ENCODE measurements at places on chromosomes 3 and 15.

- ATAC-seq = no peak
Measured at GRCh38 chr3:145522893-145523651, 637.9 kb downstream of the PLOD2 start.

DNA sequence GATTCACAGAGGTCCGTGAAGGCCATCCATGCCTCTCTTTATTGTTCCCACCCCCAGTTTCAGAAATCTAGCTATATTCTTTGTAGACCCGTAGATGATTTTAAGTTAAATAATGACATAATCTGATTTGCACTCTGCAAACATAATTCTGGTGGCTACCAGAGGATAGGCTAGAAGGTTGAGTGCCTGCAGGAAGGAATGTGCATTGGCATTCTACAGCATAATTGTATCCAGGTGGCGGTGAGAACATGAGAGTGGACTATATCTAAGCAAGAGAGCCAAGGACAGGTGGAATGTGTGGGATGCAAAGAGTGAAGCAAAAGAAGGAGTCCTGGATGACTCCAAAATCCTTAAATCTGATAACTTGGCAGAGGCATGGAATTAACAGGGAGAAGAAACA, 298.5 kb upstream of the MME start:
- ATAC-seq = no peak

DNA sequence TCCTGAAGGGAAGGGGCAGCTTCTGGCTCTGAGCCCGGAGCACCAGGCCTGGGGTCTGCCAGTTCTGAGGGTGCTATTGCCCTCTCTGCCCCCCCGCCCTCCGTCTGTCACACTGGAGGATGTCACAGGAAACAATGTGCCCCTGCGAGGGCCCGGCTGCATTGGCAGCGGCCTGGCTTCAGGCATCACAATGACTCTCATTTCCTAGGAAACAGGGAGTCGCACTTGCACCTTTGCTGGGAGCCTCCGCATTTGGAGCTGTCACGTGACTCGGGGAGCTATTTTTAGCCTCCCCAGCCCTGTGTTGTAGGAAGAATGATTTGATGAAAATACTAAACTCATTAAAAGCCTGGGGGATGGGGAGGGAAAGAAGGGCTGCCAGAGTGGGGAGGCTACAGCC, 518.9 kb downstream of the SHQ1 start:
- ATAC-seq = no peak

DNA sequence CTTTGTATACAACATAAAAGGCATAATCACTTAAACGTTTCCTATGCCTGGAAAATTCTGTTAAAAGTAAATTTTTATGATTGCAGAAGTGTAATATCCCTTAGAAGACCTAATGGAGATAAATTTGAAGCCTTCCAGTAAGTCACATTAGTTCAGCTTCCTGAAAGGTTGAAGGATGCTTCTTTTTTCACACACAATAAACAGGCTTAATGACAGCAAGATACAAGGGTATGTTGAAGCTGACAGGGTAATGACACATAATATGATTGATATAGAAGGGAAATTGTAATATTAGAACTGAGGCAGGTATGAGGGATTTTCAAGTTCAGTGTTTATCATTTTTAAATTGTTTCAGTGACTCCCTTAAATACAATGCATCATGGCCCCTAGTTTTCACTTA, 161.8 kb upstream of the NAALADL2 start:
- no peak for ATAC-seq

DNA sequence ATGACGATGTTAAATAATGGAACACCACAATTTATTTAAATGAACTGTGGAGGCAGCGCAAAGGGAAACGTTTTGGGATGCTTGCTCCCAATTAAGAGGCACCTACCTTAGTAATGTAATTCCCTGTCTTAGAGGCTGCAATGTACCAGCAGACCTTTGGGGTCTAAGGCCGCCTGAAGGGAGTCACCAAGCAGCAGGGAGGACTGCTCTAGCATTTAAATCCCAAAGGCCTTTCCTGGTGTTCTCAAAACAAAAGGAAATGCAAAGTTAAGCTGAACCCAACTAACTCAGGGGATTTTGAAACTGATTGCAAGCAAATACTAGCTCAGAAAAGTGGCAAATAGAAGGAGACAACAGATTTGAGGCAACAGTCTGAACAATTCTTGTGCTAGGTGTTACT, 510.8 kb downstream of the GABRG3 start:
- ATAC-seq = no peak

DNA sequence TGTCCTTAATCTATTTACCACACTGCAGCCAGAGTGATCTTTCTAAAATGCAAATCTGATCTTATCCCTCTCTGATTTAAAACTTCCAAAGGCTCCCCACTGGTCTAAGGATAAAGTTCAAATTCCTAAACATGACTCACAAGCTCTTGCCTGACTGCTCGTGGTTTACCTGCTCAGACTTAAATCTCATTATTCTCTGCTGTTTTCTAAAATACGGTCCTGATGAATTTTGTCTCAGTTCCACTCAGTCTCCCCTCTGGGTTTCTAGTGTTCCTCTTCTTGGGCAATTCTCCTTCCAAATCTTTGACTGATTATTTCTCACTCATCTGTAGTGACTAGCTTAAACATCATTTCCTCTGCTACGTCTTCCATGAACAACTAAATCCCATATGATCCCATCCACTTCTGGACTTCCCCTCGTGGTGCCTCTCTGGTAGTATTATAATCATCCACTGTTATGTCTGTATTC, 108.3 kb downstream of the P3H2 start:
- ATAC-seq = no peak

DNA sequence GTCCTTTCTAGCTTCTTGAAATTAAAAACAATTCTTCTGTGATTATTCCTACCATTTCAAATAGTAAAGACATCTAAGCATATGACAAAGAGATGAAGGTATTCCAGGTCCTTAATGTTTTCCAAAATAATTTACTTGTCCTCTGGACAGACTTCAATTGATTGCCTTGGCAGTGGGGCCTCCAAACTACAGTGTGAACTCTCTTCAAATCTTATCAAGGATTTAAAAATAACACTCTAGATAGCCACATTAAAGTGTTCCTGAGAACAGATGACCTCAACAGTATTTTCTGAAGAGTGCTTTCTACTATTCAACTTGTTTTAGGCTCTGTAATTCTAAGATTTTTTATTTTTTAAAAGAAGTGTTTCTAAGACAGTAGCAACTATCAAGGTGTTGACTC, 7.9 kb upstream of the MLF1 start:
- no peak for ATAC-seq

GRCh38 chr3:51024765-51025632, 350.3 kb downstream of the DOCK3 start:
- ATAC-seq = peak; percentile 95

DNA sequence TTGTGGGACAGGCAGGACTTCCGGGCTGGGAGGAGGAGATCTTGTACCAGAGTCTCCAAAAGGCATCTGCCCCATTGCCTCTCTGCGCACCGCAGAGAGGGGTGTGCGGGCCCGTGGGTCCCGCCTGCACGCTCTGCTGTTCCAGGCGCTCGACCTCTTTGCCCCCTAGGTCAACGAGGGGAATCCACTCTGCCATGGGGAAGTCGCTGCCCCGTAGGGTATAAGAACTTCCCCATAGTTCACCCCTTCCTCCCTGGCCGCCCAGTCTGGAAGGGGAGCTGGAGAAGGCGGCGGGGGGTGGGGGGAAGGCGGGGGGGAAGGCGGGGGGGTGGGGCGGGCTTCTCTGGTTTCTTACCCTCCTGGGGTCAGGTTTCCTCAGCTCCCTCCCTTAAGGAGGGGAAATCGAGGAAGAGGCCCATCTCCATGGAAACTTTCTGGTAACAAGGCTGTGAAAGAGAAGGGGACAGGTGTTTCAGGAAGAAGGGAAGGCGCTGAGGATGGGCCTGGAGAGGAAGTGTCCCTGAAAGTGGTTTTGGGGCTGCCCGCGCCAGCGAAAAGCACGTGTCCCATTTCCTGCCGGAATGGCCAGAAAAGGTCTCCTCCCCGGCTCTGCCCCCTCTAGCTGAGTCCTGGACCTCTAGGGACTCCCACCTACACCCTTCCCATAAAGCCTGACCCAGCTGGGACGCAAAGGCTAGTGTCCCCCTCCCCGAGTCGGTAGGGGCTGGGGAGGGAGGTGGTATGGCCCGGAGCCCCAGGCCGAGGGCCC, 27.5 kb downstream of the NR1I2 start:
- ATAC-seq = no peak

GRCh38 chr3:112675349-112675748, 34.4 kb upstream of the CCDC80 start:
- ATAC-seq = no peak

DNA sequence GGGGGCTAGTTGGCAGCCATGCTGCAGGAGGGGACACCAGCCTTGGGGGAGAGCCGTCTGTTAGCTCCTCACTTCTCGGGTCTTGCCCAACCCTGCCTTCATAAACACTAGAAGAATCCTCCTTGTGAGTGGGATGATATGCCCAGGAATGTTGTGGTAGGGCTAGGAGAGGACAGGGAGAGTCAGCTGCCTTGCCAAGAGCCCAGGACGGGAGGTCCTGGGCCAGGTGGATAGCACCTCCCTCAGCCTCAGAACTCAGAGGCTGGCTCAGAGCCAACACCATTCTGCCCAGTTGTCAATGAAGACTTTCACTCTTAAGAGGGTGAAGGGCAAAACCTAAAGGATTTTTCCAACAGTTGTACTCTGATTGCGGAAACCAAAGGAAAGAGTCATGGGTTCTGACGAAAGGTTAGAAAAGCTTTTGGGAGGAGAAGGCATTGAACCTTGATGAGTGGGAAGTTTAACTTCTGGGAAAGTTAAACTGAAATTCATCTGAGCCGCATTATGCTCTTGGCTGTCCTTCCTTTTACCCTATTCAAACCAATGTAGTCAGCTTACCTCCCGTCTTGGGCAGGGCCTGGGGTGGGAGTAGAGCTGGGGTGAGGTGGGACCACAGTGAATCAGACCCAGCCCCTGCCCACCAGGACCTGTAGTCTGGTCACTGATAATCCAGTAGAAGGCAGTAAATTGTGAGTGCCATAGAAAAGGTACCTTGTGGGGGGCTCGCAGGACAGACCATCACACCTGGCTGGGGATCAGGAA, 81.9 kb downstream of the FAM43A start:
- ATAC-seq = no peak

GRCh38 chr3:25843332-25843731, 53.4 kb downstream of the OXSM start:
- no peak for ATAC-seq

DNA sequence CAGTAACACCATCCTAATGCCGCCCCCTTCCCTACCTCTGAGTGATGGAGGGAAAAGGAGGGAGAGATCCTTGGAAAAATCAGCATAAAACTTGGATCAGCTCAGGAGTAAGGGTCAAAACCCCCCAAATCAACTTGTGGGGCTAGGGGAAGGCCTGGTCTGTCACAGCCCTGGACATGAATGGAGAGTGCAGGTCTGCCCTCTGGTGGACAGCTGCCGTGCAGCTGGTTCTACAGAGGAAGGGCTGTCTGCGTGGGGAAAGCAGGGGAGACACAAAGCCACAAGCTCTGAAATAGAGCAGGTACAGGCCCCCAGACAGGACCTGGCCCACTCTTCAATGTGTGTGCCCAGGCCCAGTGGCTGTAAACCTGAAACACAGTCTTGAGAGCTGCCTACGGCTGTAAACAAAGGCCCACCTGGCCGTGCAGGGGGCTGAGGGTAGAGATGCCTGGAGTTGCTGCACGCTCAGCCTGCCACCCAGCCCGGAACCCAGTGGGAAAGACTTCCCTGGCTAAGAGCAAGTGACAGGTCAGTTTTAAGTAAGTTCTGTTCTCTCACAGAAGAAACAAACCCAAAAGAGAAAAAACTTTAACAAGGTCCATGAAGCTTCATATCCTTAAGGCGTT, 16.4 kb downstream of the CLK3 start:
- peak; percentile 53 for ATAC-seq

GRCh38 chr3:188084752-188085583, 69.0 kb upstream of the LPP start:
- ATAC-seq = no peak

- no peak for ATAC-seq
Measured at GRCh38 chr15:76298986-76299385, 12.3 kb downstream of the ETFA start.

DNA sequence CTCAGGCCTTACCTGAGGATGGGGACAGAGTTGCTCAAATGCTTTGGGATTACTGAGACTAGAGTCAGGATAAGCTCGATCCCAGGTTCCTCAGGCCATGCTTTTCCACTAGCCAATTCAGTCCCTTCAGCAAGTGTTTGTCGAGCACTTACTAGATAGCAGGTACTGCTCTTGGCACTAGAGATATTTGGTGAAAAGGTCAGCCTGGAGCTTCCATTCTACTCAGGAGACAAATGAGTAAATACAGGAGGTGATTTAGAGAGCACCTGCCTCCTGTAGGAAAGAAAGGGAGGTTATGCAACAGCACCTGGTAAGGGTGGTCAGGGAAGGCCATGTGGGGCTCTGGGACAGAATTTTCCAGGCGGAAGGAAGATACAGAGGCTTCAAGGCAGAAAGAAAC, 99.9 kb downstream of the CACNA1D start:
- no peak for ATAC-seq

GRCh38 chr3:148970271-148970670, 21.1 kb upstream of the GYG1 start:
- ATAC-seq = no peak

- no peak for ATAC-seq
Measured at GRCh38 chr3:98890965-98891910, 10.3 kb downstream of the DCBLD2 start.

- ATAC-seq = no peak
Measured at GRCh38 chr3:149894205-149894604, 76.5 kb downstream of the PFN2 start.

DNA sequence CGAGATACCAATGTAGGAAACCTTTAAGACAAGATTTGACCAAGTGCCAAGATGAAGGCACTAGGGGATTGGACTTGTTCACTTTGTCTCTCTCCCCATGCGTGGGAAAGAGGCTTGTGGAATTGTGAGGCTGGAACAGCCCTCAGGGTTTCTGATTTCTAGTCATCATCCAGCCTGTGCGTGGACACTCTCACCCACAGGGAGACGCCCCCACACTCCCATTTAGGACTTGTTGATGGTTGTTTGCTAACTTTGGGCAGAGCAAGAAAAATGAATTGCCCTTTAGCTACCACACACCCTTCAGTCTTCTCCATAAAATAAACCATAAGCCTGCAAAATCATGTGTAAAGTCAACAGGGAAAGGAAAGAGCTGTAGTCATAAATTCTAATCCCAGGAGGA, 18.4 kb downstream of the ACKR2 start:
- no peak for ATAC-seq

- ATAC-seq = no peak
Measured at GRCh38 chr15:65660927-65661326, 39.2 kb downstream of the SLC24A1 start.

DNA sequence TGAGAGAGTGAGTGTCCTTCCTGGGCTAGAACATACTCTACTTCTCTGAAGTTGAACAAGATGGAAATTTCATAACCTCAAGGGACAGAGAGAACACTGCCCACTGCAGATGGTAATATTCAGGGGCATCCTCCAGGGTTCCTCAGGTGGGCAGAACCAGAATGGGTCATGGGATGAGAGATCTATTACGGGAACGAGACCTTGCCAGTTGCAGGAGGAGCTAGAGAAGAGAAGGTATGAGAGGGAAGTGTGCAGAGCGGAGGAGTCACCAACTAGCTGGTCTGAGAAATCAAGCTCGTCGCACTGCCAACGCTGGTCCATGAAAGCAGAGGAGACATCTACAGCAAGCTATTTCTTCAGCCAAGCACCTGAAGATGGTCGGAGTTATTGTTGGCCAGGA, 184.7 kb downstream of the TJP1 start:
- no peak for ATAC-seq

GRCh38 chr3:26963361-26963743, 340.8 kb downstream of the LRRC3B start:
- ATAC-seq = no peak

GRCh38 chr15:76376029-76376428, 39.5 kb downstream of the ISL2 start:
- no peak for ATAC-seq

Measured in activated CD4-positive, CD25-positive, alpha-beta regulatory T cell treated with anti-CD3 and anti-CD28 coated beads, Interleukin-2, amount 50 U/mL, for 24 hours (primary cell).